CD4-positive, alpha-beta T cell treated with Interleukin-4 for 4 hours (primary cell): ENCODE measurements at places on chromosomes 7 and 10.

- DNase-seq, result no peak
Measured at GRCh38 chr10:17414484-17414883, 39.9 kb downstream of the ST8SIA6 start.

DNA sequence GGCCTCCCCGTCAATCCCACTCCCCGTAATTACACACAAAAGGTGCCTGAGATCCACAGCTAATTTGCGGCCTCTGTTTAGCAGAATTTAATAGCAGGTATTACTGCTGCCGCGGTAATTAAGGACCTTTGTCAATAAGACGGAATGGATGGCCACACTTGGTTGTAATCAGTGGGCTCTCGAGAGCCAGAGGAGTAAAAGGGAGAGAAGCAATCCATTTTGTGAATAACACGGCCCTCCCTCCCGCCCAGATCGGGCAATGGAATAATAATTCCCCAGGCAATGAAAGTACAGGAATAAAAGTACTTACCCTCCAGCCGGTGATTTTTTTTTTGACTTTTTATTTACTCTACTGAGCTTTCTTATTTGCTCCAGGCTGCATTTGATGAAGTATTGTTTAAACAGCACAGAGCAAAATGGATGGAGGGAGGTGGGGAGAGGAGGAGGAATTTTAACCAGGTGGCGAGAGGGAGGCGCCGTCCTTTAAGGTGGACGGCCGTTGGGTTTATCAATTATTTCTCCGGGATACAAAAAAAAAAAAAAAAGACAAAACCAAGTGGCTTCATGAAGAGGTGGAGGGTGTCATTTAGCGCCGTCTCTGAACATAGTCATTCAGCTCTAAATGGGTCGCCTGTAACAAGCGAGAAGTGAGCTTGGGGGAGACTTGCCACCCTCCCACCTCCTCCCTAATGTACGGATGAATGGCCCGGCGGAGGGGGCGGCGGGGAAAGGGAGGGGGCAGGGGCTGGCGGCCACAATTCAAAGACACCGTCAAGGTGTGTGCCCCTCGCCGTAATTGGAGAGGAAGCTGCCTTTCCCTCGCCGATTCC is 120.3 kb downstream of the BUB3 start:
- no peak for DNase-seq

DNA sequence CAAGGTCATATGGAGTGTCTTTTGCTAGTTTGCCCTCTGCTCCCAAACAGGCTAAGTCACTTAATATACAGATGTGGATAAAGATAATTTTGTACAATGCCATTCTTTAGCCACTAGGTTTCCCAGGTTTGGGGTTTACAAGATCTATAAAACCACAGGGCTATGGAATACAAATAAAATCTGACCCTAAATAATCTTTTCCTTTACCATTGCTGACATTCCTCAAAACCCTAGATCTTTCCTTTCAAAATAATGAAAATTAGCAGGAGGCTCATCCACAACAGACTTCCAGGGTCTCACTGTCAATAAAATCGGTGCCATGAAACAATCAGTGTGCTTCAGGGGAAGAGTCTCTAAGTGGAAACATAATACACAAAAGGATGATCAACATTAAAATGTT is 148.4 kb downstream of the CPEB3 start:
- DNase-seq, result no peak

DNA sequence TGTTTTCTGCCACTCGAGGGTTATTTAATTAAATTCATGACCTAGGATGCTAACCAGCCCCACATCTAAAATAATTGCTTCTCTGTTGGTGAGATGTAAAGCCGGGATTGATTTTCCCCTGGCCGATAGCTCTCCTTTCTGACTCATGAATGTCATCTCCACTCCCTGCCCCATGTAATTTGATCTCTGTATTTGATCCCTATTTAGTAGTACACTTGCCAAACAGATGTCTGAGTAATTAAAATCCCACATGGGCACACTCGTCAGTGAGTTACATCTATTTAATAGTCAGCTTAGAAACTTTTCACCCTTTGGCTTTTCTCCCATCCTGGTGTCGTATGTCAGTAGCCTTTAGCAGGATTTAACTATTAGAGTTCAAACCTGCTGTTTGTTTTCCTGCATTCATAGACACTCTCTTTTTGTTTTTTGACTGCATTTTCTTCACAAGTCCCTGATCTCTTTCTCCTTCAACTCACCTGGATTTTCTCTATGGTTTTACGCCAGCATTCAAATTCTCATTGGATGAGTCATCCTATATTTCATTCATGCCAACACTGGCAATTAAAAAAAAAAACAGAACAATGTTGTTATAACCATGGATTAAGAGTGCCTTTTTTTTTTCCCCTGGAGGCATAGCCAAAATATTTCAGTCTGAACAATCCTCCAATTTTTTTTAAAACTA is 82.7 kb downstream of the SPAG6 start:
- DNase-seq, result no peak

- no peak for DNase-seq
Measured at GRCh38 chr10:112279433-112279832, 3.8 kb upstream of the TECTB start.

GRCh38 chr7:55252386-55252785 is 112.8 kb upstream of the LANCL2 start:
- no peak for DNase-seq

GRCh38 chr7:54429111-54429510 is 113.1 kb upstream of the VSTM2A start:
- no peak for DNase-seq

DNA sequence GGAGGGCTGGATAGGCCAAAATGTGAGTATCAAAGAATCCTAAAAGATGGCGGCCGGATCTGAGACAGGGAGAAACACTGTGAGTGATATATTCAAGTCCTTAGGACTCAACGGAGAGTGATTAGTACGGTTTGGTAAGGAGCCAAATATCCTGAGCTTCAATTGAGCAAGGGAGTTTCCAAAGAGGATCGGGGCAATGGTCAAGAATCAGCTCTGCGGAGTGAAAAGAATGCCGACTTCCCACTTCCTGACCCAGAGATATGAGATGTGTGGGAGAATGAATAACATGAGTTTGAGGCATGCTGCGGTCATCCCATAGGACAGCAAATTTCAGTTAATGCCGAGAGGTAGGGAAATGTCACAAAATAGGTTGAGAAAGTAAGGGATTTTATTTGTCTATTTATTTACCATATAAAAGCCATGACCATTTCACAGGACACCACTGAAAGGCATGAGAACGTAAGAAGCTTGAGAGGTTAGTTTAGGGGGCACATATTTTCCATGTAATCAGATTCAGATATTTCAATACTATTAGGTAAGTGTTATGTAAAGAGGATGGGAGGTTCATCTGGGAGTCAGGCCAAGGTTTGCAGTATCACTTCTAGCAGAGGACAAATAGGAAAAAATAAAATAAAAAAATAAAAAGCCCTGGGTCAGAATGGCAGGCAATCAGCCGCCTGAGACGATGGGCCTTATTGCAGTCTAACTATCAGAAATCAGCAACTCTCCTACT is 165.6 kb downstream of the HGF start:
- no peak for DNase-seq

- DNase-seq, result no peak
Measured at GRCh38 chr7:31310321-31310935, 30.1 kb downstream of the NEUROD6 start.

DNA sequence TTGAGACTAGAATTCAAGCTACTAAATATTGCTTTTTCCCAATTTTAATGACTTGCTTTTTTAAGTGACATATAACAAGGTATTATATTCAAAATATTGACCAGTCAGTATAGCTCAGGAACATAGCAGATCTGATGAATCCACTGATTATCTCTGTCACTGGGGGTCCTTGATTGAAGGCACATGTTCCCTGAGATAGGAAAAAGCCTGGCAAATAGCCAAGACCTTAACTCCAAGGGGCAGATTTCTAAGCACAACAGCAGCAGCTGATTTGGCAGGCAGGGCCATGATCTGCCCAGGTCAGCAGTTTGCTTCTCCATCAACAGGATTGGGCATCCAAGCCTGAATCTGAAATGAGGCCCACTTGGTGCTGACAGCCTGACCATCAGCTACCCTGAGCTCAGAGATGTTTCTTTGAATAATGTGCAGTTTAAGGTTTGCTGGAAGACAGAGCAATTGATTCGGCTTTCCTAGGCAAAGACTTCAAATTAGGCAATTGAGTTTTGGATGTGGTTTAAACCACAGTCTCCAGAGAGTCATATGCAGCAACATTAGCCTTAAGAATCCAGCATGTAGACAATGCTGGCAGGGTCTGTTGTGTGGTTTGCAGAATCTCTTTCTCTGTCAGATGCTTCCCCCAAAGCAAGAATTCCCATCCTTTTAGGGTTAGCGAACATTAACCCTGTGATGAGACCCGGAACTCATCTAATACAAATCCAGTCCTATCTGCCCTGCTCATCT is 352.6 kb downstream of the ADRA2A start:
- DNase-seq, result no peak

DNA sequence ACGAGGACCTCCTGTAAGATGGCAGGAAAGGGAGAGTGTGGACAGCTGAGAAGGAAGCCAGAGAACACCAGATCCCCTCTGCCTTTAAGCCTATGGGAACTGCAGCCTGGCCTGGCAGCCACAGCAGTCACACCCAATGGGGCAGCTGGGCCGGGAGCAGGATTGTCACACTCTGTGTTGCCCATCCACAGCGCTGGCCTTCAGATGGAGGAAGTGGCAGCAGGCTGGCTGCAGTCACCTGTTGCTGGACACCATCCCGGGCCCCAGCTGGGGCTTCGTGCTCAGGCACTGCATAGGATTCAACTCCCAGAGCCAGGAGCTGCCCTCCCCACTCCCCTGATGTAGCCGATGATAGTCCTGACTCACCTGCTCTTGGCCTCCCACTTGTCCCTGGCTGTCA is 114.4 kb downstream of the COL13A1 start:
- DNase-seq, result no peak

- DNase-seq, result no peak
Measured at GRCh38 chr10:132977076-132977475, 34.7 kb upstream of the CFAP46 start.

DNA sequence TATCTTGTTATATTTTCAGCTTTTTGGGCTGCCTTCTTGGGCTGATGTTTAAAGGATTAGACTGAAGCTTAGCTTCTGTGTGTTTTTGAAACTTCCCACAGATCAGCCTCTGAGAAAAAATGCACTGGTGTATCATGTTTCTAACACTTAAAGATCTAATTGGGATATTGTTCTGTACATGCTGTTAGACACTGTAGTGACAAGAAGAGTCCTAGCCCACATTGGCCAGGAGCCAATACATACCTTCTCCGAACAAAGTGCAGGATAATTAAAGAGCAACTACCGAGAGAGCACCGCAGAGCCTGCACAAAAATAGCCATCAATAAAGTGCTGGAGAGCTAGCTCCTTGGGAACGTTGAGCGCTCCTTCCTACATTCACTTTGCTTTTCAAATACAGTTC is 289.4 kb upstream of the SP8 start:
- no peak for DNase-seq

DNA sequence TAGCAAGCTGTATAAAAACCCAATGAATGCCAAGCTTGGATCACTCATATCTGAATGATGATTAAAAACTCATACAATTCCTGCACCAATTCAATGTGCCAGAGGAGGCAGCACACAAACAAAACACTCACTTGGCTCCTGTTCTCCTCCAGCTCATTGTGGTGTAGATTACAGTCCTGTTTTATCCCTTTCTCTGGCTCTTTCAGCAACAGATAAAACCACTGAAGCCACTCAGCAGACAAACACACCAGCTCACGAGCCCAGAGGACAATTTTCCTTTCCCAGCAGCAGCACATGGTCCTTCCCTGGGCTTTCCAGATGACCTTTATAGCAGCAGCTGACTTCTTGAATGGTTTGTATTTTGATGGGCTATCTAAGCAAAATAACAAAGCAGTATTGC is 107.3 kb upstream of the STARD3NL start:
- DNase-seq, result no peak

- DNase-seq, result no peak
Measured at GRCh38 chr7:55237156-55237893, 127.8 kb upstream of the LANCL2 start.

GRCh38 chr7:29095631-29096445 is 50.5 kb downstream of the CPVL start:
- no peak for DNase-seq

- peak; percentile 93 for DNase-seq
Measured at GRCh38 chr10:11178606-11179515, 161.2 kb downstream of the CELF2 start.

DNA sequence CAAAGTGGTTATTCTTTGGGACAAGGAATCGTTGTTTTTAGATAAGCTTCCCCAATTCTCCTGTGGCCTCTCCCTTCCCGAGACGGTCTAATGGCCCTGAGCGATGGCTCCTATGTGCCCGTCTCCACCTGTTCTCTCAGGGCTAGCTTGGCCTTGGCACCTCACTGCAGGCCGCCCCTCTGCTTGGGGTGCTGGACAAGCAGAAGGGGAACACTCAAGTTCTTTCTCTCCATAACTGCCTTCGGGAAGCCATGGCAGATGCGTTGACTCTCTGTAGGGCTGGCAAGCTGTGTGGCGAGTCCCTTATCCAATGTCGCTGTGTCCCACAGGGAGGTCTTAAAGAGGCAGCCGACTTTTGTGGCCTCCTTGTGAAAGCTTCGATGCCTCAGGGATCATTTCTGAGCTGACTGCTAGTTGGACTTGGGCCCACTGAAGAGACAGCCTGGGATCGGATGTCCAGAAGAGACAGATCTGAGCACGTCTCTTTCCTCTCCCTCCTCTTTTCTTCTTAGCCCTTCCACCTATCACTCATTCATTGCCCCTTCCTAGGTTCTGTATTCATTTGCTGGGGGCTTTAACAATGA is 70.8 kb downstream of the GRK5 start:
- DNase-seq, result no peak

GRCh38 chr10:123786896-123787295 is 104.7 kb downstream of the CPXM2 start:
- no peak for DNase-seq

GRCh38 chr7:157509226-157509625 is 172.4 kb downstream of the DNAJB6 start:
- DNase-seq, result no peak

DNA sequence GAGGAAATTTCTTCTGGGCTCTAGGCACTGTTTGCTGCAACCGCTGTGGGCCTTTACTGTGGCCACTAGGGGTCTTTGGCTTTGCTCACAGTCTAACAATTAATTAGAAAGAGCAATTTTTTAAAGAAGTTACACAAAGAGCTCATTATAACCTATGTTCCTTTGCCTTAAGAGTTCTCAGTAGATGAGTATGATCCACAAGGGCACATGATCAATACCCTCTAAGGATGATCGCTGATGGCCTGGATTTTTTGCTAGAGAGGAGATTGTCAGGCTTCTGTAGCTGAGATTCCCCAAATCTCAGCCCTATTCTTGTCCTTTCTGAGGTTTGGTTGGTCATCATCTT is 80.8 kb upstream of the RHOBTB1 start:
- DNase-seq, result no peak

GRCh38 chr7:25545124-25546008 is 317.1 kb upstream of the NPVF start:
- no peak for DNase-seq
